ENCODE measurements at places on chromosomes 3 and 15.

DNA sequence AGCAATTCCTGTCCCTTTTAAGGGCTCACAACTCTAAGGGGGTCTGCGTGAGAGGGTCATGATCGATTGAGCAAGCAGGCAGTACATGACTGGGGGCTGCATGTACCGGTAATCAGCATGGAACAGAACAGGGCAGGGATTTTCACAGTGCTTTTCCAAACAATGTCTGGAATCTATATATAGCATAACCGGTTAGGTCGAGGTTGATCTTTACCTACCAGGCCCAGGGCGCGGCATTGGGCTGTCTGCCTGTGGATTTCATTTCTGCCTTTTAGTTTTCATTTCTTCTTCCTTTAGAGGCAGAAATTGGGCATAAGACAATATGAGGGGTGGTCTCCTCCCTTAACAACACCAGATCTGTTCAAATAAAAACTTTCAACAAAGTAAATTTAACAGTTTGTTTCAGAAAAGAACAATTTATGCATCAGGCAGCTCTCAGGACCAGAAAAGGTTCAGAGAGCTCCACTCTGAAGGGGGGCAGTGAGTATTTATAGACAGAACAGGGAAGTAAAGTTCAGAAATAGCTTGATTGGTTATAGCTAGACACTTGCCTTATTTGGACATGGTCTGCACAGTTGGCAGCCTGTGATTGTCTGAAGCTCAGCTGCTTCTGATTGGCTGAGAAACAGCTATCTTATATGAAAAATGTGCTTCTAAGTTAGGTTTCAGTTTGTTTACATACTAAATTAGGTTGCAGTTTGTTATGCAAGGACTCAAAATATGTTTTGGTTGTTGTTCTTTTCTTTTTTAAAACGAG lies 17.2 kb upstream of the B4GALT4 start:
- DNase-seq: peak; percentile 54

GRCh38 chr3:4745235-4745610 lies 234.0 kb upstream of the BHLHE40 start:
- no peak for DNase-seq

GRCh38 chr15:32652178-32652577 lies 10.7 kb downstream of the SCG5 start:
- DNase-seq: no peak

DNA sequence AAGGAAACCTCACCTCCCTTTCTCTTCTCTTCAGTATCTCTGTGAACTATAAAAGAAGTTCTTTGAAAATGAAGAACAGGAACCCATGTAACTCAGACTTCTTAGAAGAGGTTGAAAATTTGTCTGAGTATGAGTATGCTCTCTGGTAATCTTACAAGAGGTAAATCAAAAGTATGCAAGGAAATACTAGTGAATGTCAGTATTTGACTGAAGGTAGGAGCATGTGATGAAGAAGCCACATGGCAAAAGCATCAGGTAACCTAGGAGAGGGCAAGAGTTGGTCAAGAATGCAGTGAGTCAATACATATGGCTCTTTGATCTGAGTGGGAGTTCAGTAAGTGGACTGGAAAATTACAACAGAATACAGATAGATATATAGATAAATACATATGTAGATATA lies 133.0 kb upstream of the NECTIN3 start:
- DNase-seq: no peak

GRCh38 chr15:70449311-70450141 lies 313.8 kb downstream of the UACA start:
- no peak for DNase-seq

Measured in GM12864 (cell line).